ENCODE measurements at places on chromosomes 5 and 9.

DNA sequence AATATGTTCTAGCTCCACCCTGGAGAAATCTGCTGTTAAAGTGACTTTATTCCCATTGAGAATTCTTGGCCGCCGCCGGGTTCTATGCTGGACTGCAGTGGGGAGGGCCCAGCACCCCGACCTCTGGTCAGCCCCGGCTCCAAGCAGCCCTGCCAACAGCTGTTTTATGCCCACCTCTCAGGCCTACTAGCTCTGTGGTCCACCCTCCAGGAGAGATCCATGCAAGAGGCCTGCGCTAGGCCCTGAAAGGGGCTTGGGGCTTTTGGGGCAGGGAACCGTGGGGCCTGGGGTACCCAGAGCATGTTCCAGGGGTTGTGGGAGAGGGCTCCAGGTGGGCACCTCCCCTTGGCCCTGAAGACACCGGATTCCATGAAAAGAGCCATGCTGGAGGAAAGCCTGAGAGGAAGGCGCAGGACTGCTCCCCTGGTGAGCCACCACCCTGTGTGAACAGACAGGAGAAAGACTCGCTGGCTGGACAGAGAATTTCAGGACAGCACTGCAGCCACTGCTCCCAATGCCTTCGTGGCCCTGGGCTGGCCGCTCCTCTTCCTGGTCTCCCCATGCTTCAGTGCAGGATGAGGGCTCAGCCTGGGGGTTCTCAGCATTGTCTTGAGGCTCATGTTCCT lies 44.6 kb upstream of the RUFY1 start:
- no peak for DNase-seq

DNA sequence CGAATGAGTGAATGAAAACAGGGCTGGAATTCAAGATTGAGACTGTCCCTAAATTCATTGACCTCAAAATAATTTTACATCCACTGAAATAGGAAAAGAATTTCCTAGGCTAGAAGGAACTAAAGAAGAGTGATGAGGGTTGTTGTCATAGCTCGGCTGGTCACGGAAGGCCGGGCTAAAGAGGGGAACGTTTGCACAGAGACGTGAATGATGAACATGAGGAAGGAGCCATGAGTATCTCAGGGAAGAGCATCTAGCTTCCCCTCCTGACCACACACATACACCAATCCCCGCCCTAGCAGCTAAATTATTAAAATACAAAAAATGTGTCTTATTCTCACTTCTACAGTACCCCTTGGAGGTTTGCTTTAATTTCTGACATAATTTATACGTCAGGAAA lies 124.4 kb upstream of the ABCA1 start:
- DNase-seq, result no peak

- DNase-seq, result no peak
Measured at GRCh38 chr9:20823051-20823450, 139.0 kb downstream of the FOCAD start.

- DNase-seq, result no peak
Measured at GRCh38 chr5:916441-917293, 24.0 kb downstream of the TRIP13 start.

- peak; percentile 54 for DNase-seq
Measured at GRCh38 chr5:150523472-150524350, 15.8 kb downstream of the NDST1 start.

DNA sequence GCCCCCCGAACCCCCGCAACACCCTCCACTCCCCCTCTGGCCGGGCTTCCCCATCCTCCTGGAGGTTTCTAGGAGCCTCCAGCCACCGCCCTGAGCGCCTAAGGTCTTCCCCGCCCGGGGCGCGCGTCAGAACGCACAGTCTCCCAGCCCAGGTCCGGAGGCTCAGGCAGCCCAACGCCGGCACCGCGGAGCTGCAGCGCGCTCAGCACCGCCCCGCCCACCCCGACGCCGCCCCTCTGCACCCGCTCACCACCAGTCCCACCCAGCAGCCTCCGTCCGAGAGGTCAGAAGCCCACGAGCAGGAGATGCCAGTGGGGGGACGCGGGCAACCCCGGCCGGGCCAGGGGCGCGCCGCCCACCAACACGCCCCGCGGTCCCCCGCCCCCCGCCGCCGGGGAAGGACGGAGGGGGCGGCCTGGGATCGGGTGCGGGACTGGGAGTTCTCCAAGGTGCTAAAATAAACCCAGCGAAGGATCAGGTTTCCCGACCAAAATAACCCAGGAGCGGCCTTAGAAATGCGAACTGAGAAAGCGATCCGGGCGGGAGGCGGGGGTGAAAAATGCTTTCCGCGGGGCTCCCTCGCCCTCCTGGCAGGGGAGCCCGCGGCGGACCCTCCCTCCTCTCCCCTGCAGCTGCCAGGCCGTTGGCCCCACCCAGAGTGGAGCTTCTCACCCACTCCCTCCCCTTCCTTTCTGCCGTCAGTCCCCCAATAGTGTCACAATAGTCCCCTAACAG lies 6.5 kb upstream of the FAM78A start:
- DNase-seq, result no peak

- no peak for DNase-seq
Measured at GRCh38 chr9:133605856-133606707, 3.1 kb downstream of the FAM163B start.

DNA sequence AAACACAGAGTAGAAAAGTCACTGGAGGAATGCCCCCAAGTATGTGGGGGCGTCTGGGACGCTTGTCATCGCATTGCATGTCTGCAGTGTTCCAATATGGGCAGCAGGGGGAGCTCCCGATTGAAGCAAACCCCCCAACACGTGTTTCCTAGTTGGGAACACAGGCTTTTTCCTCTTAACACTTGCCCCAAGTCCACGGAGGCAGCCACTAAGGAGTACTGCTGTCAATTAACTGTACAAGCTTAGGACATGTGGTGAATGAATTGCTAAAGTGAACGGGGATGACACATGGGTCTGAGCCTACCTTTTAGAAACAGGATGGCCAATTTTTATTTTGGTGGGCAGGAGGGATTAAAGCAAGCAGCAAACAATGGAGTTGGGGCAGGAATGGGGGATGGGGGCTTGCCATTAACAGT lies 2.2 kb downstream of the GABRB2 start:
- peak; percentile 71 for DNase-seq

GRCh38 chr5:14369780-14370179 lies 211.8 kb upstream of the OTULINL start:
- no peak for DNase-seq

DNA sequence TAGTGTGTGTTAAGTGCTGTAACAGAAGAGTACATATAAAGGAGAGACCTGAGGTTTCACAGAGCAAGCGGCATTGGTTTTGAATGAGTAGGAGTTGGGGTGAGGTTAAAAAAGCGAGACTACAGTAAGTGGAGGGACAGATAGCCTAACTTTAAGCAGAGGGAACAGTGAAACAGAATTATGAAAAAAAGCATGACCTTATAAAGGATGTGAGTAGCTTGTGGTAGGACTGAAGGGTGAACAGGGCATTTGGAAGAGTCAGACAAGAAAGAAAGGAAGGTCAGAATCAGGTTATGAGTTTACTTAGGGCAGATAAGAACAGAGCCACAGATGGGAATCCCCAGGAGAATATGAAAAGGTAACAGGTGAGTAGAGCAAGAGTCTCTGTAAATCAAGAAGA lies 22.5 kb downstream of the MSANTD3 start:
- no peak for DNase-seq

- no peak for DNase-seq
Measured at GRCh38 chr5:60178101-60178500, 284.6 kb upstream of the PDE4D start.

DNA sequence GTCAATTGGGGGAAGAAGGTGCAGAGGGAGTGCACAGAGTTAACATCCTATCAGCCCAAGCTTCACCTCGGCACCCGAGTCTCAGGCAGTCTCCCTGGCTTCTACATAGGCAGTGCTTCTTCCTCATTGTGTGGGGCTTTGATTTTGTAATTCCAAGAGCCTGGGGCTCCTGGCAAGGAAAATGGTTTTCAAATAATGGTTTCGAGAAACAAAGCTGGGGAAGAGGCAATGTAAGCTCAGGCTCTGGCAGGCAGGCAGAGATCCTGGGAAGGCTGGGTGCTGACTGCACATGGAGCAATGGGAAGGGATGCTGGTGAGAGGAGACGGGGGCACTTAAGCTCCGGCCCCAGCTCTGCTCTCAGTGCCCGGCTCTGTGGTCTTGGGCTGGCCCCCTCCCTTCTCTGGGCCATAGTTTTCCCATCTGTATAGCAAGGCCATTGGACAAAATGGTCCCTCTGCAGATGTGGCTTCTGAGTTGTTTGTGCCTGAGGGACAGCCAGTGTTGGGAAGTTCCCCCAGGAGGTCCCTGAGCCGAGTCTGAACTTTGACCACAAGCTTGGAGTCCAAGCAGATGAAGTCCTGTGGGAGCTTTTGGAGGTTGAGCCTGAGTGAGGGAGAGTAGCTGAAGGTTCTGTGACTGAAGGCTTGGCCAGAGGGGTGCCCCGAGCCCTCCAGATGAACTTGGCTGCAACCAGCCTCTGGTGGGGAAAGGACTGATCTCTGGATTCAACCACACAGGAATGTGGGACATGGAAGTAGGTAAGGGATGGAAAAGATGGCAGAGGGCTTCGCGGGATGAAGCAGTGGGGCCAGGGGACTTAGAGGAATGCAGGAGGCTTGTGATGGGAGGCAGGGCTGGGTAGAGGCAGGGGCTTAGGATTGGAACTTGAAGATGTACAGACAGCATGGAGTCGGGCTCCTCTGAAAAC lies 28.5 kb upstream of the IL17B start:
- DNase-seq, result no peak

- DNase-seq, result no peak
Measured at GRCh38 chr5:151903243-151903653, 21.4 kb downstream of the GLRA1 start.

DNA sequence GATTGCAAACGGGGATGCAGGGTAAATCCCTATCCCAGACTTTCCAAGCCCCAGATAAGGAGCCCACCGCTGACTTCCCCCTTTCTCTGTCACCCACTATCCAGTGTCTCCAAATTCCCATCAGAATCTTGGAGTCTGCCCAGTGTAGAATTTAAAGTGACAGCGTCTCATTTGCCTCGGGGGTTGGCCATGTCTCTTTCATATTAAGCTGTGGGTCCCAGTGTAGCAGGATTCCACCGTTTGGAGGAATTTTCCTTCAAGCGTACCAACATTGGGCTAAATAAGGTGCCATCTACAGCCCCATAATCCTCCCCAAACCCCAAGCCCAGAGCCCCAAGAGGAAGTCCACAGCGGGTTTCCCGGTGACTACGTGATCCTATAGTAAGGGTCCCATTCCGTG lies 1.1 kb downstream of the BRINP1 start:
- no peak for DNase-seq

Measured in SHP77 (cell line).